NCI-H1092 (cell line): ENCODE measurements at places on chromosomes 7 and 10.

DNA sequence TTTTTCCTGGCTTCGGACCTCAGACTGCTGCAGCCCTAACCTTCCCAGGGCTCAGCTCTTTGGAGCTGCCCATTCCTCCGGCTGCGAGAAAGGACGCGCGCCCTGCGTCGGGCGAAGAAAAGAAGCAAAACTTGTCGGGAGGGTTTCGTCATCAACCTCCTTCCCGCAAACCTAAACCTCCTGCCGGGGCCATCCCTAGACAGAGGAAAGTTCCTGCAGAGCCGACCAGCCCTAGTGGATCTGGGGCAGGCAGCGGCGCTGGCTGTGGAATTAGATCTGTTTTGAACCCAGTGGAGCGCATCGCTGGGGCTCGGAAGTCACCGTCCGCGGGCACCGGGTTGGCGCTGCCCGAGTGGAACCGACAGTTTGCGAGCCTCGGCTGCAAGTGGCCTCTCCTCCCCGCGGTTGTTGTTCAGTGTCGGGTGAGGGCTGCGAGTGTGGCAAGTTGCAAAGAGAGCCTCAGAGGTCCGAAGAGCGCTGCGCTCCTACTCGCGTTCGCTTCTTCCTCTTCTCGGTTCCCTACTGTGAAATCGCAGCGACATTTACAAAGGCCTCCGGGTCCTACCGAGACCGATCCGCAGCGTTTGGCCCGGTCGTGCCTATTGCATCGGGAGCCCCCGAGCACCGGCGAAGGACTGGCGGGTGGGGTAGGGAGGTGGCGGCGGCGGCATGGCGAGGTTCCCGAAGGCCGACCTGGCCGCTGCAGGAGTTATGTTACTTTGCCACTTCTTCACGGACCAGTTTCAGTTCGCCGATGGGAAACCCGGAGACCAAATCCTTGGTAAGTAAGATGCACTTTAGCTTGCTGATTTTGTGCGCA is at the start of gene PLXDC2:
Gene PLXDC2 (plus strand): TSS at position 22 of the 820 bp plus-strand sequence.
- no peak for DNase-seq

DNA sequence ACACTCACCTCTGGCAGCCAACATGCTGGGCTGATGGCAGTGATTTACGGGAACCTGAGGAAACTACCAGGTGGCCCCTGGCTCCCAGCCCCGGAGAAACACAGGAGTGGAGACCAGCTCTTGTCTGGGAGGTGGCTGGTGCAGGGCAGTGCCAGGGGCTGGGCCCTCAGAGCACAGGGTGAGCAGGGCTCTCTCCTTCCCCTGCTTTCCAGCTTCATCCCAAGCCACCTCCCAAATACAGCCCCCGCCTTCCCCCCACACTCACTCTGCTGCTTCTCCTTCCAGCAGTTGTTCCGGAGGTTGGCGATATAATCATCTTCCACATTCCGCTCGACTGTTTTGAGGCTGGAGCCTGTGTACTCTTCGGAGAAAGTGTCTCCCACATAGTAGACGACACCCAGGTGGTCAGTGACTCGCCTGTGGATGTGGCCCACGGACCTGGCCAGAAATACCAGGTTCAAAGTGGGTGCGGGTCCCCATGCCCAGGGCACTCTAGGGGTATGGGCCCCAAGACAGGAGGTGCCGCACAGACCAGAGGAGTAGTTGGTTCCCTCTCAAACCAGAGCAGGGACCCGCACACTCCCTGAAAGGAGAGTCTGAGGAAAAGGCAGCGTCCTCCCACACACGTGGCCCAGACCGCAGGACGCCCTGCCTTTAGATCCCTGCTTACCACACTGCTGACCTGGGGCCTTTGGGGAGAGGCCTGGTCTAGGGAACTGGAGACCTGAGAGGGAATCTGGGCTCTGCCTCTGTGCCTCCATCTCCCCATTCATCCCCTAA is 18.3 kb downstream of the DNAJB12 start:
- no peak for DNase-seq

DNA sequence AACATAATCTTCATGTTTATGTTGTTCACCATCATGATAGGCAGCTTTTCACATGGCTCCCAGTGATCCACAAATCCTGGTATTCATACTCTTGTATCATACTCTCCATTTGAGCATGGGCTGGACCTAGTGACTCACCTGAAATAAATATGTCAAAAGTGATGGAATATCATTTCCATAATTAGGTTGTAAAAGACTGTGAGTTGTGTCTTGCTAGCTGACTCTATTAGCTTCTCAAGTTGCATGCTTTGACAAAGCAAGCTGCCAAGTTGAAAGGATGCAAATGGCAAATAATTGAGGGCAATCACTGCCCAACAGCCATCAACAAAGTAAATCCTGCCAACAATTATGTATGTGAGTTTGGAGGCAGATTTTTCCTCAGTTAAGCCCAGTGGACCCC is 300.4 kb downstream of the AHR start:
- DNase-seq: no peak

DNA sequence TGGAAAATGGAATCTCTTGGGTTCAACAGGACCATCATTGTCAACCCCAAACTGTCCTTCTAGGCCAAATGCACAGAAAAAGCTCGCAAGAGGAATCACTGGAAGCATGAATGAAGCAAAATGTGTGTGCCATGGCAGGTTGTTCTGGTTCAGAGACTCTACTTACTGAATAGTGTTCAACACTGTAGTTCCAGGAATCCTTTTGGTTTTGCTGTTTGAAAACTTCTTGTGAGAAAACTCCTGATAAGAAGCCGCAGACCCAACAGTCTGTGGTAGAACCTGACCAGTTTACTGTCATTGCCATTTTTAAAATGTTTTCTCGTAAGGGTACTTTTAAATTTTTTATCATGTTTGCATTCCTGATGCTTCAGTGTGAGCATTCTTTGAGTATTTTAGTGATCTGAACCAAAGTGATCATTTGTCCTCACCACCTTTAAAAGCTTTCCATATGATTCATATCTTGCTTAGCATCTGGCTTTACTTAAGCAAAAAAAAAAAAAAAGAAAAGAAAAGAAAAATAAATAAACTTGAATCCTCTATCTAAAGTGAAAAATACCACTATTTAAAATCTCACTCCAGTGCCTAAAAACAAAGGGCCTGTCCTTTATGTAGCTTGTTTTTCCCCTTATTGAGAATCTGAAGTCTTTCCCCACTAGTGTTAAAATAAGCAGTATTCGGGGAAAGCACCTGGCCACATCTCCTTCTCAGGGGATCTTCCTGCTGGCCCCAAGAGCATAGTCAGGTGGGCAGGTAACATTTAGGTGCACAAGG is 92.4 kb downstream of the WNT2 start:
- no peak for DNase-seq

- DNase-seq: no peak
Measured at GRCh38 chr7:33882040-33882837, 23.1 kb upstream of the BMPER start.

DNA sequence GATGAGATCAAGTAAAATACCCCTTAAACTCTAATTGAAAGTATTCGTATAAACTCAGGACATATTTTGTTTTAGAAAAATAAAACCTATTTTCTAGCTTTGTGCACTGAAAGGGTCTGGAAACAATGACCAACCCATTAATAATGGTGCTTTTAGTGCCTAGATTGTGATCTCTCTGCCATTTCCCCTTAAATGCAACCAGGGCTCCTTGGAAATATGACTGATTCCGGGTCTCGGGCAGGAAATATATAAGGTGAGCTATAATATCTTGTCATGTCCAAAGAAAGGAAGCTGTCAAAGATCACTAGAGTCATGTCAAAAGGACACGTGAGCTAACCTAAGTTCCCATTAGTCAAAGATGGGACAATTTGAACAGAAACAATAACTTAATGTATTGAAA is 12.4 kb upstream of the ADAM12 start:
- DNase-seq: no peak

- no peak for DNase-seq
Measured at GRCh38 chr10:74306227-74306982, 155.4 kb downstream of the ADK start.

- DNase-seq: no peak
Measured at GRCh38 chr7:151744656-151745638, 132.0 kb downstream of the PRKAG2 start.

GRCh38 chr10:37619336-37619735 is 238.1 kb downstream of the ZNF248 start:
- no peak for DNase-seq
